Smooth muscle cell of bladder (primary cell): ENCODE measurements at places on chromosomes 7 and 10. TPM values are rescaled to one million over a fixed set of nuclear protein-coding genes. Genes with fewer than 3 reads are reported as not detected.

Gene MUC12
- total RNA-seq, result 0.57 and 0.92 TPM in 2 replicates

Gene TACC2
- 2.3 and 2.7 TPM in 2 replicates for total RNA-seq

Gene SEMA4G
- total RNA-seq, result 0.43 and 0.92 TPM in 2 replicates

Gene PLXDC2
- total RNA-seq, result 20.9 and 33.3 TPM in 2 replicates

Gene NPSR1
- not detected in 2 replicates for total RNA-seq

Gene PTF1A
- not detected in 2 replicates for total RNA-seq

Gene CNTNAP2
- total RNA-seq, result 0.09 TPM in 1 of 2 replicates, not detected in the other

Gene LRRN3
- 0.85 and 2.1 TPM in 2 replicates for total RNA-seq

Gene FAM13C
- 0.83 and 0.85 TPM in 2 replicates for total RNA-seq

Gene GDI2
- total RNA-seq, result 402 and 434 TPM in 2 replicates

Gene RADIL
- 0.46 and 0.57 TPM in 2 replicates for total RNA-seq

Gene LRRC18
- total RNA-seq, result not detected in 2 replicates

Gene RAMP3
- total RNA-seq, result not detected in 2 replicates

Gene RABGEF1
- total RNA-seq, result 32.9 and 39.4 TPM in 2 replicates

Gene HOXA7
- 1.00 and 1.6 TPM in 2 replicates for total RNA-seq

Gene DRGX
- total RNA-seq, result not detected in 2 replicates

Gene CPN1
- total RNA-seq, result not detected in 2 replicates

Gene CFAP70
- total RNA-seq, result 0.71 and 0.92 TPM in 2 replicates

Gene OR6V1
- not detected in 2 replicates for total RNA-seq

Gene SAMD8
- 44.5 and 48.2 TPM in 2 replicates for total RNA-seq
